ENCODE measurements at places on chromosomes 3 and 15. TPM values are rescaled to one million over a fixed set of nuclear protein-coding genes. Genes with fewer than 3 reads are reported as not detected.

The ITIH1 gene
- total RNA-seq: not detected

The PLCH1 gene
- 1.1 TPM for total RNA-seq

The SERPINI1 gene
- total RNA-seq: 2.8 TPM

The GXYLT2 gene
- 1.1 TPM for total RNA-seq

The IMPG2 gene
- total RNA-seq: 0.01 TPM

The COL6A5 gene
- not detected for total RNA-seq

The TPRG1 gene
- total RNA-seq: 0.14 TPM

The QRICH1 gene
- 35.1 TPM for total RNA-seq

The FOXL2NB gene
- 0.63 TPM for total RNA-seq

The FMN1 gene
- 0.29 TPM for total RNA-seq

The BNC1 gene
- 0.95 TPM for total RNA-seq

The CA12 gene
- 192 TPM for total RNA-seq

The APBA2 gene
- total RNA-seq: 18.8 TPM

The SLC22A13 gene
- total RNA-seq: not detected

The DPPA4 gene
- not detected for total RNA-seq

The SOX14 gene
- total RNA-seq: not detected

The LINGO1 gene
- total RNA-seq: 10.5 TPM

The PP2D1 gene
- not detected for total RNA-seq

The PLSCR2 gene
- total RNA-seq: not detected

The SCG3 gene
- 0.06 TPM for total RNA-seq

The PLIN1 gene
- 0.15 TPM for total RNA-seq

The PHLDB2 gene
- total RNA-seq: 23.3 TPM

Data from A549 treated with Hydrocortisone at 1 μM for 4 hours (cell line).